ENCODE measurements at places on chromosomes 5 and 9.

GRCh38 chr9:85895685-85896084 is 45.3 kb upstream of the NAA35 start:
- DNase-seq: no peak

DNA sequence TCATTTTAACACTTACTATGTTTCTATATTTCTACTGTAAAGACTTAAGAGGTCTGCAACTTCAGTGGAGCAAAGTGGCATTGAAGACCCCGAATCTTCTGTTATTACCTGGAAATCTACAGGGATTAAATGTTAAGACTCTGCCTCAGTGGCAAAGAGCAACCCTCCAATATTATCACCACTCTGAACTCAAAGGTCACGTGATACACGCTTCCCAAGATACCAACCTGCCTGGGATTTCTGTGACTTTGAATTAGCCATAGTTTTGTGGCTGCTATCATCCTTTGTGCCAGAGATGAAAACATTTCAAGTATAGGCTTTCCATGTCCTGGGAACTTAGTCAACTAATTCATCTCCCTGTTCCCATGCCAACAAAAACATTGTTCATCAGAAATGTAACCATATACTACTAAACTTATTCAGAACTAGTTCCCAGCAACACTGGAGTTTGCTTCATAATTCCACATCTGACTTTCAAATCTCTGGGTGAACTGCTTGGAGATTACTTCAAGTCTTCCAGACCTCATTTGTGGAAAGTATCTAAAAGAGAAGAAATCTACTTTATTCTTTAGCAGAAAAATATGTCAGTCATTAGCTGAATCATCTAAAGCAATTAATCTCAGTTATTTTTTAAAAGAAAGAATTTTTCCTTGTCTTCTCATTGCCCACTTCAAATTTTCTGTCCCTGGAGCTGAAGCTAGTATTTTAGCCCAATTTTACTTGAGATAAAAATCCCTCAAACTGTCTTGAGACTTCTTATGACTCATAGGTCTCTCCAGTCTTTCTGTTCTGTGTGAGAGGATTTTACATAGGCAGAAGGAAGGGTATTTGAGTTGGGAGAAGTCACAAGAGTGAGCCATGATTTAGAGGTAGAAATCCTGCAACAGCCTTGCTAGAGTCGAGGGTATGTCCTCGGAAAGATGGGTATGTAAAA is 83.0 kb downstream of the ZNF462 start:
- DNase-seq: no peak

- DNase-seq: no peak
Observed at GRCh38 chr9:4225291-4226028, 74.4 kb downstream of the GLIS3 start.

DNA sequence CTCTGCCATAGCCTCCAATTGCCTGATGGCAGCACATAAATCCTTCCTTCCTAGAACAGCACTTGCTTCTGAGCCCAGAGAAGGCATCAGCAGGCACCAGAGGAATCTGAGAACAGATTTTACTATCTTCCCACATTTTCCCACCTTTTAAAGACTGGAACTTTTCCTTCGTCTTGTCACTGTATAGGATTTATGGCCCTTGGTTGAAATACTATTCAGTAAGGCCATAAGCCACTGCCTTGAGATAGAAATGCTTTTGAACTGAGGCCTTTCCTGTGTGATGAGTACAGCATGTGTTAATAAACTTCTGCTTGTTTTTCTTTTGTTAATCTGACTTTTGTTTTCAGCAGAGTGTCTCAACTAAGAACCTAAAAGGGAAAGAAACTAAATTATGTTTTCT is 84.3 kb downstream of the MRPS27 start:
- DNase-seq: no peak

DNA sequence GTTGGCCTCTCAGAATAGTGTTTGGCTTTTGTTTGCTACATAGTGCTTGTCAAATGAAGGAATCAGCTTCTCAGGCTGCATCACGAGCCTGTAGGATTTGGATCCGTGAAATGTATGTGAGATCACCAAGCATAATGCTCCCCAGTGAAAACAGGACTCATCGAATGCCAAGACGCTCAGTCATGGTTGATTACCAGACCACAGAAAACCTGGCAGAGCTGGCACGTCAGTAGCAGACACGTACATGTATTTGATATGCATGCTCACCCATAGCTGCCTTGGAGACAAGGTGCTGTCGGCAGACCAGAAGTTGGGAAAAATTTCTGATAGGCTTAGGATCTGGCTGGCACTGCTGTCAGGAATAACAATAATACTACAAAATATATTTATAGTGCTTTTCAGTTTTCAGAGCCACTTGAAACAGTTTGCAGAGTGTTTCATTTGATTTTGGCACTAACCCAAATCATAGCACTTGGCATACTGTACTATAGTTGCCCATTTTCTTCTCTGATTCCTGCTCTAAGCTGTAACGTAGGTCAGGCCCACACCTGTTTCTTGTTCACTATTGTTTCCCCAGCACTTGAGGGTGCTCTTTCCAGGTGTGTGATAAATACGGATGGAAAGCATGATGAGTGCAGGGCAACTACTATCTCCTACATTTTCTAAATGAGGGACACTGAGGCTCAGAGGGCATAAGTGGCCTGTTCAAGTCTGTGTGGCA is 226.1 kb downstream of the NR3C1 start:
- no peak for DNase-seq

DNA sequence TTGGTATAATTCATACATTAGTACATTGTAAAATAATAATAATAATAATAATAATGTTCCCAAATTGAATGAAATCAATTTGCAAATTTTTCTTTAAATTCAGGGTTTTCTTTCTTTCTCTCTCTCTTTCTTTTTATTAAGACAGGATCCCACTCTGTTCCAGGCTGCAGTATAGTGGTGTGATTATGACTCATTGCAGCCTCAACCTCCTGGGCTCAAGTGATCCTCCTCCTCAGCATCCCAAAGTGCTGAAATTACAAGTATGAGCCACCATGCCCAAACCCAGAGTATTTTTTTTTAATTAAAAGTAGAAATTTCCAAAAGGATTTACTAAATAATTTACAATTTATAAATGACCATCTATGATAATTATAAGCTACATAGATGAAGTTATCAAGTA is 117.7 kb downstream of the HOMER1 start:
- DNase-seq: no peak

Data from NCI-H748 treated with DMSO at 0.1 percent for 48 hours (cell line).